ENCODE measurements at places on chromosomes 5 and 9. TPM values are rescaled to one million over a fixed set of nuclear protein-coding genes. Genes with fewer than 3 reads are reported as not detected.

DNA sequence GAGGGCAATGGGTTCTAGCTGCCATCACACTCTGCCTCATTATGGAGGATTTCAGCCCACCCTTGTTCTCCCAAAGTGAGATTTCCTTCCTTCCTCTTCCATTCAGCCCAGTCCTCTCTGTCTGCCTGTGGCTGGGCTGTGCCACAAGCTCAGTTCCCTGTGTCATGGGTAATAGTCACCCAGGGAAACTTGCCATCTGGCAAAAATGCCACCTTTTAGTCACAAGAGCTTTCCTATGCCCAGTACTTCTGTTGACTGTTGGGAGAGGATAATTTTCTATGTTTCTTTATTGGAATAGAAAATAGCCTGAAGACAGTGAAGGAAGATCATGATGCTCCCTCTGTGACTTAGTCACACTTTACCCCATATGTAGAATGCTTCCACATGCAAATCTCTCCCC, 71.4 kb downstream of the TLR4 start:
- peaks cover 20% of the 10 kb centered on the region for H3K27me3 ChIP-seq
- DNase-seq: no peak
- H3K4me1 ChIP-seq: peaks cover 23% of the 10 kb centered on the region
- H3K27ac ChIP-seq: no peak overlapping the region

PHF24 gene
- total RNA-seq: not detected

SMIM33 gene
- 2.3 TPM for total RNA-seq

DNA sequence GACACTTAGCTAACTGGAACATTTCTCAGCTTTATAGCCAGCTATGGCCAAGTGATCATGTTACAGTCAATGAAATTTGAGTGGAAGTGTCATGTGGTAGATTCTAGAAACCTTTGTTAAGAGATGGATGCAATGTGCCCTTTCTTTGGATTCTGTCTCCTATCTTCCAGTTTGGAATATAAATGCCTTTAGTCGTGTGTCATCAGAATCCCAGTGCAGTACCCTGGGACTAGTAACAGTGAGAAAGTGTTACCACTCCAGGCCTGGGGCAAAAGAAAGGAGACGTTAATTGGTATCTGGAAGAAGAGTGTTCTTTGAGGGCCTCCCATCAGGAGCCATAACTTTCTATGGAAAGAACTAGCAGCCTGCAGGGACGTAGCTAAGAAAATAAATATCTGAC, 149.6 kb downstream of the SNX18 start:
- H3K4me1 ChIP-seq: peaks cover 33% of the 10 kb centered on the region
- H3K27ac ChIP-seq: no peak overlapping the region
- no peak for DNase-seq
- peaks cover 7% of the 10 kb centered on the region for H3K27me3 ChIP-seq
- H3K36me3 ChIP-seq: peaks cover 21% of the 10 kb centered on the region
- no peak overlapping the region for H3K4me3 ChIP-seq

- no peak overlapping the region for H3K27ac ChIP-seq
- H3K27me3 ChIP-seq: no peaks in the 10 kb centered on the region
- H3K36me3 ChIP-seq: no peaks in the 10 kb centered on the region
- no peak for DNase-seq
- peaks cover 15% of the 10 kb centered on the region for H3K4me1 ChIP-seq
- no peak overlapping the region for H3K4me3 ChIP-seq
Measured at GRCh38 chr9:93592008-93592642, 15.7 kb downstream of the PHF2 start.

DNA sequence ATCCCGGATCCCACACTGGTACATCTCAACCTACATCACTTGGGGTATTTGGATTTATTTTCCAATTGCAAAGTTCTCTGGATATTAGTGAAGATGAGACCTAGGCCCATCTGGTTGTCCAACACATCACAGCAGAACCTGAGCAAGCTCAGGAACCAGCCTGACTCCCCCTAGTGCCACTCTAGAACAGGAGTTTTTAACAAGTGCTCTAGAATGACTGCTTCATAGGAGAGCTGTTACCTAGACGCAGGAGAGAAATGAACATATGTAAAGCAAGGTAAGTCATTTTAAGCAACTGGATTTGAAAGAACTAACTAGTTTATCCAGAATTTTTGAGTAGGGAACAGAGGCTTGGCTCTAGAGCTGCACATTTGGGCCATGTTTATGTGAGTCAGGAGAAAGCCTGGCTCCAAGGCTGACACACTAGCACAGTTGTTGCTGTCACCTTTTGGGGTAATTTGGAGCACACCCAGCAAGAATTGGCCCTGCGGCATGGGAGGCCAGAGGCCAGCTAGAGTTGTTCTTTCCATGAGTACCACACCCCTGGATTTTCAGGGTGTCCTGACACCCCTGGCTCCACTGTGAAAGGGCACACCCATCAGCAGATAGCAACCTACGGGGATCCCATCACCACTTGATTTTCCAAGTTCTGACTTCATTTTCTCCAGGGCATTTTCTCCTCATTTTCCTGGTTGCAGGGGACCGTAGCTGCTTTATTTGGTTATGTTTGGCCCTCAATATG, 110.9 kb upstream of the LPAR1 start:
- H3K36me3 ChIP-seq: no peaks in the 10 kb centered on the region
- DNase-seq: no peak
- H3K4me1 ChIP-seq: no peaks in the 10 kb centered on the region
- no peak overlapping the region for H3K27ac ChIP-seq

- no peaks in the 10 kb centered on the region for H3K36me3 ChIP-seq
- H3K4me1 ChIP-seq: no peaks in the 10 kb centered on the region
- H3K27me3 ChIP-seq: peaks cover 23% of the 10 kb centered on the region
- H3K4me3 ChIP-seq: no peak overlapping the region
Measured at GRCh38 chr5:6576861-6577501, 55.9 kb downstream of the NSUN2 start.

ANAPC2 gene
- total RNA-seq: 57.8 TPM

TAF7 gene
- 74.3 TPM for total RNA-seq

FBLL1 gene
- 0.20 TPM for total RNA-seq

DNA sequence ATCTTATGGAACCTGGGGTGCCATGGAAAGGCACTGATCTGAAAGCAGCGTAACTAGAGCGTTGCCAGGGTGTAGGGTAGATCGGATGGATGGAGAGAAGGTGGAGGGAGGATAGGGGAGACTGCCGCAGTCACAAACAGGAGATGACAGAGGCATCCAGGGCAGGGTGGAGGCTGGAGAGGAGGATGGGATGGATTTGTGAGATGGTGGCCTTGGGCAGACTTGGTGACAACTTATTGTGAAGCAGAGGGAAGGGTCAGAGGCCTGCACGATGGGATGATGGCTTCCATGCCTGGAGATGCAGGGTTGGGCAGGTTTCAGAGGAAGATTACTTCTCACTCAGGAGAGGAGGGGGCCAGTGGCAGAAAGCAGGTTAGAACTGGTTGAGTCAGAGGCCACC, 2.4 kb downstream of the GLIPR2 start:
- H3K27me3 ChIP-seq: peaks cover 11% of the 10 kb centered on the region
- H3K36me3 ChIP-seq: peaks cover 44% of the 10 kb centered on the region
- H3K4me1 ChIP-seq: peaks cover 76% of the 10 kb centered on the region
- DNase-seq: no peak
- H3K27ac ChIP-seq: no peak overlapping the region
- H3K4me3 ChIP-seq: no peak overlapping the region

DNA sequence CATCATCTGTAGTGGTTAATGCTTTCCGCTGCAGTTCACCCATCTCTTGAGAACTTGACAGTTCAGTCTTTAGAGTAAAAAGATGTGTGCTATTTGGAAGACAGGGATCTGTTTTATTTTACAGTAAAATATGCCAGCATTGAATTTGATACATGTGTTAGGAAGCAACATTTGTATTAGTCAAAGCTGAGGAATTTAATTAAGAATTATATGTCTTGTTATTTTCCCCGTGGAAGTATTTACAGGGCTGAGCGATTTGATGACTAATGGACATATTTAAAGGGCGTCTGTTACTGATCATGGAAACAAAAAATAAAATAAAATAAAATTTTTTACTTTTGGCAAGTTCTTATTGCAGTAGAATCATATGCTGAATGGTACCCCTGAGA, 101.3 kb downstream of the PAM start:
- no peaks in the 10 kb centered on the region for H3K27me3 ChIP-seq
- H3K4me1 ChIP-seq: peaks cover 9% of the 10 kb centered on the region
- H3K27ac ChIP-seq: no peak overlapping the region
- H3K36me3 ChIP-seq: no peaks in the 10 kb centered on the region

PDE8B gene
- total RNA-seq: 0.05 TPM

- H3K4me3 ChIP-seq: no peak overlapping the region
- no peaks in the 10 kb centered on the region for H3K27me3 ChIP-seq
- no peak for DNase-seq
- no peak overlapping the region for H3K27ac ChIP-seq
Measured at GRCh38 chr5:93884254-93884653, 142.9 kb upstream of the POU5F2 start.

GRCh38 chr5:29214839-29215238, 1978.6 kb upstream of the CDH6 start:
- no peak overlapping the region for H3K27ac ChIP-seq
- no peak for DNase-seq
- no peaks in the 10 kb centered on the region for H3K27me3 ChIP-seq
- H3K36me3 ChIP-seq: no peaks in the 10 kb centered on the region

DNA sequence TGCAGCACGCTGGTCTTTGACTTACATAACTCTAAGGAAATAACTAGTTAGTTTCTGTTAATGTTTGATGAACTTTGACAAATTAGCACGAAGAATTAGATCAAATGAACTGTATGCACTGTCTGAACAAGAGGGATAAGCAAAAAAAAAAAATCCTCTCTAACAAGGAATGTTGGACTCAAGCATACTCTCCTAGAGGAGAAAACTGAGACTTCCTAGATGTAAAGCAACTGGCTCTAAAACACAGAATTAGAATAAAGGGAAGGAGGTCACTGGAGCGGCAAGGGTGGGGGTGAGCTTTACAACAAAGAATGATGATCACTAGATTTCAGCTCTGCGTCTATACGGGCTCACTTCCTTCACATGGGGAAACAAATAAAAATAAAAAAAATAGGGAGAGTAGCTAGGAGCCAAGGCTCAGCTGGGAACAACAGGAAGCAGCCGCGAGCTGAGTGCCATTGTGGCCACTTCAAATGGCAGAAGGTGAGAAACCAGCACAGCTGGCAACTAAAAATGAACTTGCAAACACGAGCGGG, 48.7 kb upstream of the CEMIP2 start:
- H3K4me1 ChIP-seq: peaks cover 8% of the 10 kb centered on the region
- H3K27ac ChIP-seq: no peak overlapping the region
- H3K4me3 ChIP-seq: no peak overlapping the region
- DNase-seq: no peak

Data from activated CD4-positive, alpha-beta memory T cell treated with anti-CD3 and anti-CD28 coated beads, Interleukin-2, amount 10 ng/mL, durations not matched to agents 7 days and 5 days (primary cell).